ENCODE measurements at places on chromosomes 4 and X. TPM values are rescaled to one million over a fixed set of nuclear protein-coding genes. Genes with fewer than 3 reads are reported as not detected.

DNA sequence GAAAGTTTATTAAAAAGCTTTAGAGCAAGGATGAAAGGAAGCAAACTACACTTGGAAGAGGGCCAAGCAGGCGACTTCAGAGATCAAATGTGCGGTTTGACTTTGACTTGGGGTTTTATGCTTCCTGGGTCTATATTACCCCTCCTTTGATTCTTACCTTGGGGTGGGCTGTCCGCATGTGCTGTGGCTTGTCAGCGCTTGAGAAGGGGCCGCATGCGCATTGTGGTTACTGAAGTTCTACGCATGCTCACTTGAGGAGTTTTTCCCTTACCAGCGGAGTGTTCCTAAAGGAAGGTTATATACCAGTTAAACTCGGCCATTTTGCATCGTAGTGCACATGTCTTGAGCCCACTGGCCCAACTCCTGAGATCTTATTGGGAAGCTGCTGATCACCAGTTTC, 9.9 kb downstream of the ZNF157 start:
- no peak overlapping the region for H3K27ac ChIP-seq
- H3K4me3 ChIP-seq, result no peak overlapping the region
- no peaks in the 10 kb centered on the region for H3K4me1 ChIP-seq
- no peak for DNase-seq
- peaks cover 6% of the 10 kb centered on the region for H3K27me3 ChIP-seq
- H3K36me3 ChIP-seq, result no peaks in the 10 kb centered on the region

DNA sequence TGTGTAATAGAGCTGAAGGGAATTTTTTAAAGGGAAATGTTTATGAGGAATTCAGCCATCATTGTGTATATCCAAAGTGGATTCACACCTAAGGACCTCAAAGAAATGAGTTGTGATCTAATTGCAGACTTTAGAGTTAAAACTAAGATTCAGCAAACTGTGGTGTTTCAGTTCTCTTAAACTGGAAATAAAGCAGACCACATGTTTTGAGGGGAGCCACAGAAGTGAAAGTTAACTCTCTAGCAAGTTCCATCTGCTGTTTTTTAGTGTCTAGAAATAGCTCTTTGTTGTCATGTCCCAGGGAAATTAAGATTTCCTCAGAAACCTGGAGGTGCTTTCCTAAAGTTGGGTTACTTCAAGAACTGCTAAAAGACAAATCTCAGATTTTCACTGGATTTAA, 97.3 kb upstream of the DDX3X start:
- no peaks in the 10 kb centered on the region for H3K4me1 ChIP-seq
- peak; percentile 65 for DNase-seq
- peak overlapping the region; percentile 7 for H3K27ac ChIP-seq
- peaks cover 8% of the 10 kb centered on the region for H3K27me3 ChIP-seq

GRCh38 chrX:14616836-14617235, 87.5 kb downstream of the GLRA2 start:
- peak overlapping the region; percentile 39 for H3K27ac ChIP-seq
- DNase-seq, result peak; percentile 93
- H3K4me1 ChIP-seq, result peaks cover 4% of the 10 kb centered on the region
- H3K36me3 ChIP-seq, result no peaks in the 10 kb centered on the region
- peaks cover 2% of the 10 kb centered on the region for H3K27me3 ChIP-seq

- no peaks in the 10 kb centered on the region for H3K4me1 ChIP-seq
- no peaks in the 10 kb centered on the region for H3K36me3 ChIP-seq
- no peaks in the 10 kb centered on the region for H3K27me3 ChIP-seq
- no peak overlapping the region for H3K27ac ChIP-seq
Measured at GRCh38 chr4:92522356-92522755, 218.6 kb downstream of the GRID2 start.

GRCh38 chrX:110331444-110332030, 13.7 kb upstream of the AMMECR1 start:
- H3K36me3 ChIP-seq, result no peaks in the 10 kb centered on the region

GRCh38 chrX:106039920-106040319, 1.4 kb upstream of the SERPINA7 start:
- H3K27me3 ChIP-seq, result peaks cover 5% of the 10 kb centered on the region
- no peaks in the 10 kb centered on the region for H3K4me1 ChIP-seq
- H3K4me3 ChIP-seq, result no peak overlapping the region
- no peaks in the 10 kb centered on the region for H3K36me3 ChIP-seq
- peak; percentile 5 for DNase-seq
- H3K27ac ChIP-seq, result no peak overlapping the region

DNA sequence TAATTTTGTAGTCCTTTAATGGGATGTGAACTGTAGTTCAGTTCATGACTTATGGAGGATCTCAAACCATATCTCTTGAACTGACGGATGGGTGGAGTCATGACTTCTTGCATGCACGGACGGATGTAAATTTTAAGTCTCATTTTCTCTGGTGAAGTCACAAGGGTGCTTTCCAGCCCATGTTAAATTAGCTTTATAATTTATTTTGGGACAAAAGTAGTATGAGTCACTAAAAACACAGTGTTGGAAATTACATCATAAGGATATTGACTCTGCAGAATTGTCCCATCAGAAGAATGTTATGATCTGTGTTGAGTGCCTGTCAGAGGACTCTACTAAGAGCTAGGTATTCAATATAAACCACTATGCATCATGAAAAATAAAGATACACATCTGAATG, 6.8 kb upstream of the PAGE5 start:
- no peaks in the 10 kb centered on the region for H3K36me3 ChIP-seq
- no peak overlapping the region for H3K27ac ChIP-seq
- DNase-seq, result no peak
- no peaks in the 10 kb centered on the region for H3K27me3 ChIP-seq

- peak; percentile 14 for DNase-seq
- H3K4me3 ChIP-seq, result no peak overlapping the region
- H3K36me3 ChIP-seq, result no peaks in the 10 kb centered on the region
- no peak overlapping the region for H3K27ac ChIP-seq
- H3K27me3 ChIP-seq, result no peaks in the 10 kb centered on the region
Measured at GRCh38 chr4:179097741-179098140, 1655.5 kb upstream of the AGA start.

DNA sequence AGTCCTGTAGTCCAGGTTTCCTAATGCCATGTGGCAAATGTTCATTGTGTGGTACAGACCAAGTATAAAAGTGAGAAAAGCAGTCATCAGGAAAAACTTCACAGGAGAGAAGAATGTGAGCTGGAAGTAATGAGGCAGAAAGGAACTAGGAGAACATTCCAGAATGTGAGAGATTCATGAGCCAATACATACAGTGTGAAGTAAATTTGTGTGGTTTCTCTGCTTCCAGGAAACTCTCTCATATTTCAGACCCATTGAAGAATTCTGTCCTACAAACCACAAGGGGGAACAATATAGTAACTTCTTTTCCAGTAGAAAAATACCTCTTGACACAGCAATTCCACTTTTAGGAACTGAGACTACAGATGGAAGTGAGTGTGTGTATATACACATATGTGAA, 136.5 kb downstream of the RNF150 start:
- no peak overlapping the region for H3K4me3 ChIP-seq
- peaks cover 3% of the 10 kb centered on the region for H3K36me3 ChIP-seq
- peaks cover 8% of the 10 kb centered on the region for H3K4me1 ChIP-seq
- H3K27ac ChIP-seq, result no peak overlapping the region

- DNase-seq, result no peak
- H3K4me1 ChIP-seq, result no peaks in the 10 kb centered on the region
- no peak overlapping the region for H3K4me3 ChIP-seq
- no peaks in the 10 kb centered on the region for H3K27me3 ChIP-seq
- H3K27ac ChIP-seq, result no peak overlapping the region
- no peaks in the 10 kb centered on the region for H3K36me3 ChIP-seq
Measured at GRCh38 chr4:162392946-162393345, 229.1 kb upstream of the FSTL5 start.

GRCh38 chr4:57139783-57140182, 29.6 kb upstream of the IGFBP7 start:
- no peak overlapping the region for H3K27ac ChIP-seq
- DNase-seq, result no peak
- no peaks in the 10 kb centered on the region for H3K4me1 ChIP-seq
- H3K4me3 ChIP-seq, result no peak overlapping the region
- H3K36me3 ChIP-seq, result no peaks in the 10 kb centered on the region

DNA sequence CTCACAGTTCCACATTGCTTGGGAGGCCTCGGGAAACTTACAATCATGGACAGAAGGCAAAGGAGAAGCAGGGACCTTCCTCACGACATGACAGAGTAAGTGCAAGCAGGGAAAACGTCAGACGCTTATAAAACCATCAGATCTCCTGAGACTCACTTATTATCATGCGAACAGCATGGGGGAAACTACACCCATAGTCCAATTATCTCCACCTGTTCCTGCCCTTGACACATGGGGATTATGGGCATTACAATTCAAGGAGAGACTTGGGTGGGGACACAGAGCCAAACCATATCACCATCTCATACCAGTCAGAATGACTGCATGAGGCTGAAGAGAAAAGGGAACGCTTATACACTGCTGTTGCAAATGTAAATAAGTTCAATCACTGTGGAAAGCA, 1066.9 kb upstream of the PCDH7 start:
- DNase-seq, result no peak
- no peaks in the 10 kb centered on the region for H3K4me1 ChIP-seq
- no peaks in the 10 kb centered on the region for H3K36me3 ChIP-seq
- no peaks in the 10 kb centered on the region for H3K27me3 ChIP-seq

DNA sequence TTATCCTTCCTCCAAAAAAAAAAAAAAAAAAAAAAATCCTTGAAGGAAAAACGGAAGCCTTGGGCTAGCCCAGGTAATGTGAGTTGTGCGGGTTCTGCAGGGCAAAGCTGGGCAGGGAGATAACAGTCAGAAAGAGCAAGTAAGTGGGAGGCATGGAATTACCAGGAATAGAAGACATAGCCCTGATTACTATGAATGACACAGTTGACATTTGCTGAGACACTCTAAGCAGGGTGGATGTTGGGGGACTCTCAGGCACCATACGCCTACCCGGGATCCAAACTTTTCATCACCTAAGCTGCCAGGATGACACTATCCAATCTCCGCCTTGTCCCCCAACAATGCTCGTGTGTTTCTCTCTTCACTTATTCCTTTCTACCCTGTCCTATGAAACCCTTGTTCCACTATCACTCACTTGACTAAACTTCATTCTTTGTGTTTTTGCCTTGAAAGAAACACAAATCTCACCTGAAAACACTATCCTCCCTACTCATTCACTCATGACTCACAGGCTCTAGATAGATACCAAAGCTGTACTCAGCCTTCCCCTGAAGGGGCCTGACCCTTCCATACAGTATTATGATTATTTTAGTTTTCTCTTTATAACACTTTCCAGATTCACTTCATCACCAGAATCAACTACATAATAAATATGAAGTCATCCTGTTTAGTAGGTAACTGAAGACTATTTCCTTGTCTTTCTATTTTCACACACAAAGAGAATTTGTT, 158.4 kb downstream of the INPP4B start:
- no peaks in the 10 kb centered on the region for H3K36me3 ChIP-seq
- no peaks in the 10 kb centered on the region for H3K27me3 ChIP-seq
- no peak overlapping the region for H3K27ac ChIP-seq
- no peak overlapping the region for H3K4me3 ChIP-seq
- no peak for DNase-seq

- peaks cover 10% of the 10 kb centered on the region for H3K36me3 ChIP-seq
- H3K27ac ChIP-seq, result no peak overlapping the region
- no peak for DNase-seq
- H3K4me3 ChIP-seq, result no peak overlapping the region
- peaks cover 3% of the 10 kb centered on the region for H3K27me3 ChIP-seq
Measured at GRCh38 chrX:7062276-7062675, 85.2 kb upstream of the STS start.

GRCh38 chr4:105426187-105426897, 47.5 kb downstream of the PPA2 start:
- H3K36me3 ChIP-seq, result peaks cover 10% of the 10 kb centered on the region
- DNase-seq, result no peak
- no peaks in the 10 kb centered on the region for H3K27me3 ChIP-seq
- H3K4me1 ChIP-seq, result no peaks in the 10 kb centered on the region
- no peak overlapping the region for H3K27ac ChIP-seq

OR13H1 gene
- total RNA-seq, result not detected

DEFB131A gene
- total RNA-seq, result not detected

UGT2B17 gene
- not detected for total RNA-seq

NDST4 gene
- total RNA-seq, result 1.6 TPM

ITM2A gene
- total RNA-seq, result 611 TPM

UGT2B11 gene
- 0.13 TPM for total RNA-seq

RAB40AL gene
- 0.31 TPM for total RNA-seq

CXCL11 gene
- not detected for total RNA-seq

Data from muscle of leg (tissue), 16 donors.